Tibial nerve (tissue), 4 donors: ENCODE measurements at places on chromosomes 7 and 10. TPM values are rescaled to one million over a fixed set of nuclear protein-coding genes. Genes with fewer than 3 reads are reported as not detected.

DNA sequence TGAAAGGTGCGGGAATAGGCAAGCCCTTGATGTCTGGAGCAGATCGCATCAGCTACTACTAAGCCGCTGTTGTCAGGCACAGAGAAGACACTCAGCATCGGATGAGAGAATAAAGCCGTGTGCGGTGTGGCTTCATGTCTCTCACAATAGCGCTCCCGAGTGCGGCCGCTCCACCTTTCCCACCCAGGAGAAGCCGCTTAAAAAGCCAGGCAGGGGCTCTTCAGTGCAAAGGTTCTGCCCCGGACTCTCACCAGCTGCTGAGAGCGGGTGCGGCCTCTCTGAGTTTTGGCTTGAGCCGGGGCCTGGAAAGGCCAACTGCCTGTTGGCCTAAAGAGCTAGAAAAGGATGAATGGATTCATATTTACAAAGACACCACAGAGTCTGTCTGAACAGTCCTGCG lies 600.6 kb downstream of the DNAJB6 start:
- DNase-seq: no peak

- no peak for DNase-seq
These were observed 68.9 kb downstream of the BMPR1A start for GRCh38 chr10:86825366-86825765.

DNA sequence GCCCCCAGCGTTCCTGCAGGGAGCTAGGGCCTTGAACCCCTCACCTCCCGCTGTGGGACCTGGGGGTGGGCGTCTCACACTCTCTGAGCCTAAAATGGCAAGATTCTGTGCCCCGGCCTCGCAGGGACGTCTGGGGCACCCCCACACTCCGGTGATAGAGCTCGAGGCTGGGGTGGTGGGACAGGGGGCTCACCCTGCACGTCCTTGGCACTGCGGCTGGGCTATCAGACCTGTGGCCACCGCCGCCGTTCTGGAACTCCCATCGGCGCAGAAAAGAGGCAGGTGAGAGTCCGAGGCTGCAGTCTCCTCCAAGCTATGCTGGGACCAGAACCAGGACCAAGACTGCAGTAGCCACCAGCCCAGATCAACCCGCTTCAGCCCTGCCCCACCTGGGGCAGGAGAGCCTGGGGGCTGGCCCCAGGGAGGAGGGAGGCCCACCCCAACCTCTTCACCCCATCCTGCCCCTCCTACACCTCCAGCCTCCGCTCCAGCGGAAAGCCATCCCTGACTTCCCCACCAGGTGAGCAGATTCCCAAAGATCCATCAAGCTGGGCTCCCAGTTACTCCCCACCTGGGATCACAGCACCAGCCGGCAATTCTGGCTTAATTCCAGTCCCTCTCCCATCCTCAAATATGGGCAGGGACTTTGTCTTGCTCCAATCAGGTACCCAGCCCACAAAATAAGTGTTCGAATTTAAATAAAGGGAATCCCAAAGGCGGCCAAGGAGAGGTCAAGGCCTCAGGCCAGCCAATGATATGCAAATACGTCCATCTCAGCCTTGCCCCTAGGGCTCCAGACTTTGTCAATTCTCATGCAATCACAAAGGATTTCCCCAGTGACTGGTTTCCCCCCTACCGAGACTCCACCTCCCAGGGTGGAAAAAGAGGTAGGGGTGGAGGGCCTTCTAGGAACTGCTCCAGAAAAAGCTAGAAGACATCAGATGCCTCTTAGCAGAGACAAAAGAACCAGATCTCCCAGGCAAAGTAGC lies 16.4 kb downstream of the TNRC18 start:
- DNase-seq: no peak

CYP3A5 gene
- total RNA-seq: 17.5 TPM

MDFIC gene
- 70.2 TPM for total RNA-seq
